Activated T-cell treated with anti-CD3 and anti-CD28 coated beads, Interleukin-2, amount 50 U/mL, for 48 hours (primary cell): ENCODE measurements at places on chromosomes 6 and 20.

- DNase-seq: no peak
Measured at GRCh38 chr6:125095580-125096301, 57.8 kb upstream of the TPD52L1 start.

GRCh38 chr6:157685596-157686280, 137.3 kb upstream of the SNX9 start:
- no peak for DNase-seq

- no peak for DNase-seq
Measured at GRCh38 chr6:8337147-8337546, 98.2 kb downstream of the SLC35B3 start.

GRCh38 chr6:40183902-40184301, 249.6 kb upstream of the MOCS1 start:
- no peak for DNase-seq

GRCh38 chr6:6317825-6318733, 2.4 kb downstream of the F13A1 start:
- DNase-seq: no peak

- no peak for DNase-seq
Measured at GRCh38 chr6:39962831-39963230, 28.6 kb upstream of the MOCS1 start.

DNA sequence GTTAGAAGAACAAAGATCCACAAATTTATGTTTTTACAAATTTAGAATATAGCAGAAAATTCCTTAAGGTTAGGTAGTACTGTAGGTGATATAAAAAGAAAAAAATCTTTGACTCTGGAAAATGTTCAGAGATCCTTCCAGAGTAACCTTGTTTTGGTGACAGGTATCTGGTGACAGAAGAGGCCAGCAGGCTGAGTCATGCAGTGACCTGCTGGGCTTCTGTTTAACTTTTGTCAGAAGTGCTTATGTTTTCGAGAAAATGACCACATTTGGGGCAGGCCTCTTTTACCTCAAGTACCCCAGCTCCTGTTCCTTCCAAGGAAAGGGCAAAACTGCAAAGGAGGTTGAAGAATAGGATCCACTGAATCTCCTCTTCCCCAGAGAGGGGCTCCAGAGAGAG, 10.5 kb upstream of the CLDN20 start:
- DNase-seq: no peak
